ENCODE measurements at places on chromosomes 16 and 17. TPM values are rescaled to one million over a fixed set of nuclear protein-coding genes. Genes with fewer than 3 reads are reported as not detected.
A peak's percentile ranks its signal among the peaks of the same experiment; 100 is the strongest.

DNA sequence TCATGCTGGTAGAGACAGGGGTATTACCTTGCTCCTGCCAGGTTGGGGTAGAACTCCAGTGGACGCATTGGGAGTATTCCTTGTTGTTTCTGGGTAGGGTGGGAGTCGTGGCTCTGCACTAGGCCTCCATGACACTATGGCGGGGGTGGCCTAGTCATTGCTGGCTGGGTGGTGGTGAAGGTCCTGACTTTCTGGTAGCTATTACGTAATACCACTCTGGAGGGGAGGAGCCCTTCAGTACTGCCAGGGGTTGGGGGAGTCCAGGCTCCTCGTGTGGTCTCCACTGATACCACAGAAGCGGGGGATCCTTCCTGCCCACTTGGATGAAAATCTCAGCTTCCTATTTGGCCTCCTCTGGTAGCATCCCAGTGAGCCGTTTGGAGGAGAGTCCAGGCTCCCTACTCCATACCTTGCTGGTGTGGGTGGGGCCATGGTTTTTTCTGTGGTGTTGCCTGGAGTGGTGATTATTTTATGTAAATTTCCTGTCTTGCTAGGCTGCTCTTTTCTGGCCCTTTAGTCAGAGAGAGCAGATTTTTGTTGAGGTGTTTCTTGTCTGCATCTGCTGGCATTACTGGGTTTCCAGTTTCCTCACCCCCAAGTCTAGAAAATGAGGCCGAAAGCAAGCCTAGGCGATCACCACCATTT lies 65.8 kb upstream of the GNG13 start:
- DNase-seq, result no peak

GRCh38 chr17:78645421-78646295 lies 68.5 kb upstream of the DNAH17 start:
- no peak for DNase-seq

Gene IL17C
- total RNA-seq, result not detected

DNA sequence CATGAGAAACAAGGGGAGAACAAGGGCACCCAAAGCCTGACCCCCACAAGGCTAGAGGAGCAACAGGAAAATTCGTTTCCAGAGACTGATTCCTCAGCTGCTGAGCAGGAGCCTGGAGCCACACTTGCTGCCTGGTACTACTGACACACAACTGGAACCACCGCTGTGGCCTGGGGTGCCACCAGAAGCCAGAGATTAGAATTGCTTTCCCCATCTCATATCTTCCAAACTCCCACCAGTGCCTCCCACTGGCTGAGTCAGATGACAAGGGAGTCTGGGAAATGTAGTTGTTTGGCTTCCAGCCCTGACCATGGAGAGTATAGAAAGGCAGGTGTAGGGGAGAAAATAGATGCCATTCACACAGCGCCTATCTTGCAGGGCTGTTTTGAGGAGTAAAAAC lies 4.1 kb upstream of the TMEM11 start:
- no peak for DNase-seq

Gene OGFOD3
- 22.6 TPM for total RNA-seq

- no peak for DNase-seq
Observed at GRCh38 chr16:84673561-84673960, 25.2 kb downstream of the KLHL36 start.

Gene HP
- 63.2 TPM for total RNA-seq

GRCh38 chr16:28538733-28539596 lies at the start of gene NUPR1:
NUPR1 (minus strand) TSS chr16:28538974; CDS start chr16:28538907, 67 bp downstream.
- peak; percentile 94 for DNase-seq

Gene HOXB6
- total RNA-seq, result 8.9 TPM

DNA sequence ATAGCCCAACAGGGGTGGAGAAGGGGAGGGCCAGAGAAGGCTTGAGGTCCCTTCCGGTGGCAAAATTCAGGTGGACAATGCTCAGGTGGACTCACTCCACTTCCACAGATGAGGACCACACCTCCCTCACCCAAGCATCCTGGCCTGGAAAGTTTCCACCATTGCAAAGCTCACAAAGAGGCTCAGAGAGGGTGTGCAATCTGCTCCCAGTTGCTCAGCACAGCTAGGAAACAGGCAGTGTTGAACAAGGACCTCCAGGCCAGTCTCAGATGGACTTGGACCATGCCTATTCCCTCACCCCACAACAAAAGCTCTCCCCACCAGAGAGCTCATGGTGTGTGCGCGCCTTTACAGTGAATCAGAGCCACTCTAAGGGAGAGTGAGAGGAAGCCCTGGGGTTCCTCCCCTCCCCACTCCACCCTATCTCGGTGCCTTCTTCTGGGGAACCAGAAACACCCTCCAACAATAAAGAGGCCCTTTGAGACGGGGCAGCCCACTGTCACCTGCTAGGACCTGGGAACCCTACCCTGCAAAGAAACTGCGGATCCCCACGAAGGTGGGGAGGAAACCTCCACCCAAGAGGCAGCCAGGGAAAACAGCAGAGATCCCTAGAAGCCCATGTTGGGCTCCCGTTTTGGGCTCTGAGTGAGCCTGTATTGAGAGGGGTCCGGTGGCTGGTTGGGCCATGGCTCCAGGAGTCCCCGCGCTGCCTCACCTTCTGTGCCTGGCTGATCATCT lies 1.6 kb downstream of the FAM83G start:
- no peak for DNase-seq

Gene KRTAP4-3
- total RNA-seq, result not detected

Gene TEX19
- not detected for total RNA-seq

Gene TMC6
- total RNA-seq, result 117 TPM

DNA sequence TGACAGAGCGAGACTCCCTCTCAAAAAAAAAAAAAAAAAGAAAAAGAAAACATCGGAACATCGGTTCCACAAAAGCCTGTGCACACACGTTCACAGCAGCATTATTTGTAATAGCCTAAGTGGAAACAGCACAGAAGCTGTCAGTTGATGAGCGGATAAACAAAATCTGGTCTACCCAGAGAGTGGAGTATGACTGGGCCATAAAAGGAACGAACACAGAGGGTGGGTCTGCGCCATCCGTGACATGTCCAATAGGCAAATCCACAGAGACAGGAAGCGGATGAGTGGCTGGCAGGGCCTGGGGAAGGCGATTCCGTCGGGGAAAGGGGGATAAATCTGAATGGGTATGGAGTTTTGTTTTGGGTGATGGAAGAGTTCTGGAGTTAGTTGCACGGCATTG lies 212.2 kb upstream of the CIBAR2 start:
- no peak for DNase-seq

GRCh38 chr16:86362155-86362849 lies 148.0 kb upstream of the FOXF1 start:
- no peak for DNase-seq

DNA sequence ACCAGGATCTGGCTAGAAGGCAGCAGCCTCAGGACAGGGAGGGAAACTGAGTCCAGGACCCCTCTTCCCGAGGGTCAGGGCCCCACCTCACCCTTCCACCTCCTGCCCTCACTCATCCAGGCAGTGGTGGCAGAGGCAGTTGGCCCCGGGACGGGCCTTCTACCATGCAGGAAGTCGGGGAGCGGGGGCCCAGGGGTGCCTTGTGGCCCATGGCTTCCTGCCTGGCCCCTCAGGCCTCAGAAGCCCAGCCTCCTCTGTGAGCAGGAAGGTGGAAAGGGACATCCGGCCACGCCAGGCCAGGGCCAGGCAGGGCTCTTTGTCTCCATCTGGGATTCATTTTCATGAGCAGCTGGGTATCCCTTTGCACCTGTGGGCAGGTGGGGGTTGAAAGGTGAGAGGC lies 58.5 kb downstream of the BAHCC1 start:
- no peak for DNase-seq

Gene NPLOC4
- 129 TPM for total RNA-seq

DNA sequence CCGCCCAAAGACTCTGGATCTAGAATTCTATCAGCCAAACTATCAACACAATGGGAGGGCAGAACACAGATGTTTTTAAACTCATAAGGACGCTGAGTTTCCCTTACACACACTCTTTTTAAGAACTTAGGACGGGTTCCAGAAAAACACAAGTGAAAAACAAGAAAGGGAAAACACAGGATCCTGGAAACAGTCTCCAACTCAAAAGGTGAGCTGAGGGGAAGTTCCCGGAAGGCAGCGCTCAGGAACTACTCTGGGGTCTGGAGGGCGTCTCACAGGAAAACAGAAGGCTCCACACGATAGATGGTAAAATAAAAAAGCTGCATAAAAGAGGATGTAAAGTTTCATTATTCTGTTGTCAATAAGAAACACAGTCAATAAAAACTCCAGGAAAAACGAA lies 80.2 kb upstream of the DOC2B start:
- no peak for DNase-seq

- DNase-seq, result no peak
Observed at GRCh38 chr16:20517149-20517548, 59.0 kb downstream of the ACSM2B start.

Gene EMP2
- total RNA-seq, result 68.1 TPM

Gene CCL14
- 61.1 TPM for total RNA-seq

DNA sequence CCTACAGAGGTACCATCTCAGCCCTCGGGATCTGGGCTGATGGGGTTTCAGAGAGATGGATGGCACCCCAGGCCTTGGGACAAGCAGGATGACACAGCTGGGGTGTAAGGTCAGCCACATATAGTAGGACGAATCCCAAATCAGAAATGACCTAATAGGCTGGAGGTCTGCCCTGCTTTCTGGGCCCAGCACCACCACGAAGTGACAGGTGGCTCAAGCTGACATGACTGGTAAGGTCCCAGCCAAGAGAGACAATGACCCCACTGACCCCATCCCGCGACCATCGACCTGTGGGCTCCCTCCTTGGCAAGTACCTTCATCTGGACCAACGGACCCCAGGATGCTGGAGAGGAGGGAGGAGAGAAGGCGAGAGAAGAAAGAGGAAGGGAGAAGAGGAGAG lies 15.6 kb downstream of the CAMKK1 start:
- no peak for DNase-seq

Gene ACLY
- 140 TPM for total RNA-seq

- no peak for DNase-seq
Observed at GRCh38 chr17:39225959-39226683, 376 bp upstream of the STAC2 start.

Measured in mesenteric fat pad (tissue), 1 donor.